Caudate nucleus (tissue), 63 donors: ENCODE measurements at places on chromosomes 5 and 9.
A peak's percentile ranks its signal among the peaks of the same experiment; 100 is the strongest.

- no peak for DNase-seq
These were observed 22.3 kb upstream of the TMEM250 start for GRCh38 chr9:136140966-136141365.

DNA sequence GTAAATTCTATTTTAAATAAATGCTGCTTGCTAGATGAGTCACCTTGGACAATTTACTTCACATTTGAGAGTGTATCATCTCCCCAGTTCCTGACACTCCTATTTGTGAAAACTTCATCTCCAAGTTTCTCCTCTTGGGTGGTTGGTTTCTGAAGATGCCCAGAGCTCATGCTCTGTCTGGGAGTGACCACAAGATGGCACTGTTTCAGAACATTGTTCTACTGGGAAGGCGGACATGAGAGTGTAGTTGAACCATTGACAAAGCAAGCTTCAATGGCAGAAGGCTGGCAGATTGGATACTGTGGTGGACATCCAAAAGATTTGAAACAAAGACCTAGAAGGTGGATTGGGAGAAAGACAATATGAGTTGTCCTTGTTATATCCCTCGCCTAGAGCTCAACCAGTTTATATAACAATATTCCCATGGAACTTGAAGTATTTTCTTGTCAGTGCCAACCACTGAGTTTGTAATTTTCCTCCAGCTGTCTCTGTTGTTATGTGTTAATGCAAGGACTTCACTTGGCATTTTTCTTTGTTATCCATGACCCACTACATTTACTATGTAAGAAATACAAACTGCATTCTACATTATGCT is 234.3 kb upstream of the ANKH start:
- peak; percentile 8 for DNase-seq

DNA sequence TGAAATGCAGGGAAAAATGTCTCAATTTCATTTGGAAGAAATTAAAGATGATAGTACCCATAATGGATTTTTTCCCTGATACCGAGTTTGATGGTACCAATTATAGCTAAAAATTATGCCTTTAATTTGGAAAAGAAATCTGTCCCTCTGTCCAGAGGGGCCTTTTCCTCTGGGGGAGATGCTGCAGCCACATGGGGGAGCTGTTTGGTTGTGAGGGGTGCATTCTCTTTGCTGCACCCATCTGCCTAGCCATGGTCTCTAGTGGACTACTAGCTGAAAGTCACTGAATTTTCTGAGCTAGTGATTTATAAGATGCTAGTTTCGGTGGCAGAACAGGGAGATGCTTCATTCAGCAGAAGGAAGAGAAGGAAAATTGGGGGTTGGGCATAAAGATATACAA is 9.6 kb downstream of the SEC61B start:
- no peak for DNase-seq

- DNase-seq: no peak
These were observed 9.5 kb downstream of the FBXO10 start for GRCh38 chr9:37566716-37567115.

DNA sequence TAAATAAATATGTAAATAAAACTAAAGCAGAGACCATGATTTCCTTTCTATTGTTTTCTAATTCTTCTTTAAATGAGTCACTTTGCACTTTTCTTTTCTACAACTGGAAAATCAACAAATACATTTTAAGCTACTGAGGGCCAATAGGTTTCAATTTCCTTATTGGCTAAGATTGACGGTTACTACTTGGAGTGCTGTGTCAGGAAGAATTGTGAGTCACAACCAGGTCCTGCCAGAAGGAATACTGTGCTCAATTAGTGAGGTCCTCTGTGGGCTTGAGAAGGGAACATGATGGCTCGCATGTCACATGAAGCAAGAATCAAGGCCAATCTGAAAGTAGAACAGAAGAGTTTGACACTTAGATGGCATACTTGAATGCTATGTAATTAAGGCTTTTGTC is 110.8 kb downstream of the HMHB1 start:
- no peak for DNase-seq

DNA sequence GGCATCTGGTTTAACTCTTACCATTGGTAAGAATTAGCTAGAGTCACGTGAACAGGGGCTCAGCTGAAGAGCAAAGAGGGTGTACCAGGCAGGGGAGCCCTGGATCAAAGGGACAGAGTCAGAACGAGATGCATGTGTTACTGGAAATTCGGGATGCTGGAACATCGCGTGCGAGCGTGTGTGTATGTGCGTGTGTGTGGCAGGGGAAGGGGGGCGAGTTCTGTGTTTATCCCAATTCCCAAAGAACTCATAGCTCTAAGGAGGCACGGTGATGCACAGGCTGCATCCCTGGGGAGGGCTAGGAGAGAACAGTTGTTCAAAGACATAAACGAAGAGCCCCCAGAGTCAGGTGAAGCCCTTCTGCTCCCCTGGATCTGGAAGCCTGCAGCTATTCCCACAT is 353.3 kb downstream of the GADD45G start:
- DNase-seq: no peak

DNA sequence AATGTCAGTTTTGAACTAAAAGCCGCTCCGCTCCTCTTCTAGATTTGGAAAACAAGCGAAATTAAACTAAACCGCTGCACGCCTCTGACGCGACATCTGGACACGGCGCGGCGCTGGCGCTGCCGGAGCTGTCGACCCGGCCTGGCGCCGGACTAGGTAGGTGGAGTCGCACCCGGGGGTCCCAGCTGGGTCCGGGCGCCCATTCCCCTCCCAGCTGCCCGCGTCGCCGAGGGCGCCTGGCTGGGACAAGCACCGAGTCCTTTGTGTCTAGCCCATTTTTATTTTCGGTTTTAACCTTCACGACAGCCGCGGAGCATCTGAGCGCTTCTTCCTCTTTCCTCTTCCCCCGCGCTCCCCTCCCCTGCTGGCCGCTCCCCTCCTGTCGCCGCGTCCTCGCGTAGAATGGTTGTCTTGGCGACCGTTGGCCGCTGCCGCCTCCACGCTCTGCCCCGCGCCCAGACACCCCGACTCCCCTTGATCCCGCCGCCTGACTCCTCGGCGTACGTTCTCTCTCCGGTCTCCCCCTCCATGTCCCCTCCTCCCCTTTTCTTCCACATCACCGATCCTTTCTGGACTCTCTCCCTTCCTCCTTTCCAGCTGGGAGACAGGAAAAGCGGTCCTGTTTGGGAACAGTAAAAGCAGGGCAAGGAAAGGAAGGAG is 545 bp downstream of the CDKN2B-AS1 start:
- DNase-seq: peak; percentile 59

GRCh38 chr5:170307575-170308465 is 10.2 kb upstream of the LCP2 start:
- DNase-seq: no peak

- DNase-seq: no peak
These were observed 2.4 kb upstream of the CDO1 start for GRCh38 chr5:115818821-115819220.

GRCh38 chr9:91395553-91396471 is 27.8 kb downstream of the NFIL3 start:
- no peak for DNase-seq

DNA sequence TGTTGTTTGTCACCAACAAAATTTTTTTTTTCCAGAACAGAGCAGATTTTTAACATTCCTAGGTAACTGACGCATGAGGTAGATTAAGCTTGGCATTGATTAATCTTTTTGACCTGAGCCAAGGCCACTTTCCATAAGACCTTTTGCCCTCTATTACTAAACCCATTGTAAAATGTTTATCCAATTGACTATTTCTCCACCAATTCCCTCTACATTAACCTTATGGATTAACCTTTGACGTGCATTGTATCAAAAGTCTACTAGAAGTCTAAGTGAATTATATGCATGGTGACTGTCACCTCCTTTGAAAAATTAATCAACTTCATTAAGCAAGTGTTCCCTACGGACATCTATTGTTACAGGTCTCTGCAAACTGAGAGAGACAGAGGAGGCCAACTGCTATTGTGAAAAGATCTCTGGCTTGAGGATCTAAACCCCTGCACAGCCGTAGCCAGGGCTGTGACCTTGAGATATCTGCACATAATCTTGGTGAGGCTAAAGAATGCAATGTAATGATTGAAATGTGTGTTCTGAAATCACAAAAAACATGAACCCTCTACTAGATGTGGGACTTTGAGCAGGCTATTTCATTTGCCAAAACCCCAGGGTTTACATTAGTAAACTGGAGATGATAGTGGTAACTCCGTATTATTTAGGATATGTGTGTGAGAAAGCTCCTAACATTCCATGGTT is 632.2 kb downstream of the TLR4 start:
- no peak for DNase-seq

DNA sequence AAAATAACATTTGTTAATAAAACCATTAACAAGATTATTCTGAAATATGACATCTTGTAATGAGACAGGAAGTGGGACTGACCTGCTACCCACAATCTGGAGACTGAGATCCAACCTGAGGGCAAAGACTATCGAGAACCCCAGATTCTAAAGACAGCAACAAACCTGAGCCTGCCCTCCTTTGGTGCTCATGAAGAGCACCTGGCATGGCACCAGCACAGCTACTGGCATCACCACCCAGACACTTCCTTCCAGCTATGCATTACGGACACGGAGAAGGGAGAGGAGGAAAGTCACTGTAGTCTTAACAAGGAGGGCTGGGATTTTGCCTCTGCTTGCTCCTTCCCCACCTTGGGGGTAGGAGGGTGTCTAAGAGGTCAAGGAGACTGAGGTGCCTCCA is 105.5 kb downstream of the AUH start:
- no peak for DNase-seq

GRCh38 chr5:116395631-116396203 is 178.9 kb downstream of the SEMA6A start:
- no peak for DNase-seq

DNA sequence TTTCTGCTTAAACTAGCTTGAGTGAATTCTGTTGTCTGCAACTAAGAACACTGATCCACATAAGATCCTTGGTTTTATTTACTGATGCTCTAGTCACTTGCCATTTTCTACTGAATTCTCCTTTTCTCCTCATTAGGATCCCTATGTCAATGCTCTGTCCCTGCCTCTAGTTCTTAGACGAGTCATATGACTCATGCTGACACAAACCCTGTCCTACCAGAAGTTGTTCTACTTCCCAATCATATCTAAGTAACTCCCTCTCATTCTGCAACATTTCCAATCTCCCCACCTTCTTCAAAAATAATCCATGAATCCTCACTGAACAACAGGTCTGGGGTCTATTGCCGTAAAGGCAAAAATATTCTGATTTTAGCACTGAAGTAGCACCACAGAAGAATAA is 47.1 kb upstream of the DMRT1 start:
- no peak for DNase-seq

DNA sequence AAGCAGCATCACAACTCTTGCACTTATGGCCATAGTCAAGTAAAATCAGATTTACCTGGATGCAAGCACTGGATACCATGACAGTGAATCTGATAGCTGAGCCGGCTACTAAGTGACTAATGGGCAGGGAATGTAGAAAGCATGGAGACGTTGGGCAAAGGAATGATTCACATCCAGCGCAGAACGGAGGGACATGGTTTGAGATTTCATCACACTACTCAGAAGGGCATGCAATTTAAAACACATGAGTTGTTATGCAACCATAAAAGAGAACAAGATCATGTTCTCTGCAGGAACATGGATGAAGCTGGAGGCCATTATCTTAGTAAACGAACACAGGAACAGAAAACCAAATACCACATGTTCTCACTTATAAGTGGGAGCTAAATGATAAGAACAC is 169.1 kb upstream of the PIK3R1 start:
- no peak for DNase-seq

DNA sequence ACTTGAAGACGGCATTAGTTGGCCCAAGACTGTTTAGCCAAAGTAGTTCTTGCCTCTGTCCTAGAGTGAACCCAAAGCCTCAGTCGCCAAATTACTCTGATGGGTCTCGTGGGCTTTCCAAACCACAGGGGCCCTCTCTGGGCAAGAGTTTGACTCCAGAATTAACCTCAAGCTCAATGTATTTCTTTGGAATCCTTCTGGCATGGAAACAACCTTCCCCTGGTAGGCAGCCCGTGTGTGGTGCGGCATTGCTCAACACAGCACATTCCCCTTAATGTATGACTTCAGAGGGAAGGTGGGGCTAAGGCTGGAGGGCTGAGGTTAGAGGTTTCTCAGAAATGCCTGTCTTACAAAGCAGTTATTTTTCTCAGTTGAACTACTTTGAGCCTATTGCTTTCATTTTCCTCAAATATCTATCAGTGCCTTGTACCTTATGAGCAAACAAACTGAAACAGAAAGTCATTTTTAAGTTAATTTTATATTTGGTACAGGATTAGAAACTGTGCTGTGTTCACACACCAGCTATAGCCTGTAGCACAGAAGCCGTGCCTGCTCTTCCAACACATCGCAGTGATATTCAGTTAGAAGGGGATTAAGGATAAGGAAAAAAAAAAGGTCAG is 123.9 kb upstream of the HAPLN1 start:
- DNase-seq: no peak

DNA sequence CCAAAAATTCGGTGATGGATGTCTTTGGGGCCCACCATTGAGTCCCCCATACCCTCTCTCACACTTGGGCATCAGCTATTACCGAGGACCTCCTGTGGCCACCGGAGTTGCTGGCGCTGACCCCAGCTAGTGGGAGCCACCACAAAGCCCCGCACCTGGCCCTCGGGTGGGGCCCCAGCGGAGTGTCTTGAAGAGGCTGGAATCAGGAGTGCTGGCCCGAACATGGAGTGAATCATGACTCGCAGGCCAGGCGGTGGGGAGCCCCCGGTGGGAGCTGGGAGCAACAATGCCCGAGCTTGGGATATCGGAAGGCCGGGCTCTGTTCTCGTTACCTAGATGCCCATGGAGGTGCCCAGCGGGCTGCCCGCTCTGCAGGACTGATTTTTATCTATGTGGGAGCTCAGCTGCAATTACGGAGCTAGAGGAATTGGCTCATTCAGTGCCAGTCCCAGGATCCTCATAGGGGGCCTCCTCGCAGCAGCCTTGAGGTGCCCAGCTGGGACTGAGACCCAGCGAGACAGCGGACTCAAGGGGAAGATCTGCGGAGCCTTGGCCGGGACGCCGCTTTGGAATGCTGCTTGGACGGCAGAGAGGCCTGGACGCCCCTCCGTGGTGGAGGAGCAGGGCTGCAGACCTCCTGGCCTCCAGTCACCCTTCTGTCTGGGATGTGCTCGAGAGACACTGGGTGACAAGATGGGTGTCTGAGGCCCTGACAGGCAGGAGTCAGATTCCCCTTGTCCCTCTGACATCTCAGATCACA is 70.8 kb downstream of the PSMB7 start:
- DNase-seq: no peak
